ENCODE measurements at places on chromosomes 2 and 18. TPM values are rescaled to one million over a fixed set of nuclear protein-coding genes. Genes with fewer than 3 reads are reported as not detected.

GRCh38 chr2:209501579-209501978 is 77.7 kb downstream of the MAP2 start:
- no peak overlapping the region for H3K27ac ChIP-seq
- H3K36me3 ChIP-seq = no peaks in the 10 kb centered on the region
- DNase-seq = no peak
- no peaks in the 10 kb centered on the region for H3K27me3 ChIP-seq
- no peaks in the 10 kb centered on the region for H3K4me1 ChIP-seq

DNA sequence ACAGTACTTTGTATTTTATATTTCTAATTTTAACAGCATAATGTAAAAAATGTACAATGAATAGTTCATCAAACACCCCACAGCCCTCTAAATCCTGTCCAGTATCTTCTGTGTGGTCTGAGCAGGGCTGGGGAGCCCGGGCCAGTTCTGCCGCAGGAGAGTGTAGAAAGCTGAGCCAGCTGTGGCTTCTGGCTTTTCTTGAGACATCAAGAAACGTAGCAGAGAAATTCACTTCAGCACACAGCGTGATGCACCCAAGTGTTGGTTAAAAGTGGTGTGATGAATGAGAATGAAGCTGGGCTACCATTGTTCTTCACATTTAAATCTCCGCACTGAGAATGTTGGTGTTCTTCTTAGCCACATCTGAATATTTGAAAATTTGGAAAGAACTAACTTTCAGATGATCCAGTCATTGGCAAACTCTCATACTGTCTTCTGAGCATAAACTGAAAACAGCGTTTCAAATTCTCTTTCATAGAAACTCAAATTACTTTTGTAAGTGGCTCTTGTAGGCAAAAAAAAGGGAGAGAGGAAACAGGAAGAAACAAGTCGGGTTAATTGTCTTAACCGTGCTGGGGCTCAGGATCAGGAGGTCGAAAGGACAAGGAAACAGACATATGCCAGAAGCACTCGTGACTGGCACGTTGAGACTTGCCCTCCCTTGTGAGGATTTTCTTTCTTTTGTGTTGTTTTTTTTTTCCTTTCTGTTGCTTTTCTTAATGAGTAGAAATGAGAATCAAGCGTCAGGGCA is 23.4 kb upstream of the TMEM87B start:
- DNase-seq = no peak
- H3K27me3 ChIP-seq = no peaks in the 10 kb centered on the region
- H3K4me3 ChIP-seq = peak overlapping the region; percentile 13
- peaks cover 3% of the 10 kb centered on the region for H3K36me3 ChIP-seq

- no peaks in the 10 kb centered on the region for H3K4me1 ChIP-seq
- no peaks in the 10 kb centered on the region for H3K36me3 ChIP-seq
Measured at GRCh38 chr18:8260319-8260718, 348.9 kb upstream of the RAB12 start.

GRCh38 chr2:167271932-167272331 is 383.7 kb downstream of the XIRP2 start:
- H3K27ac ChIP-seq = no peak overlapping the region
- no peaks in the 10 kb centered on the region for H3K4me1 ChIP-seq
- DNase-seq = no peak
- no peaks in the 10 kb centered on the region for H3K27me3 ChIP-seq
- H3K4me3 ChIP-seq = no peak overlapping the region

DNA sequence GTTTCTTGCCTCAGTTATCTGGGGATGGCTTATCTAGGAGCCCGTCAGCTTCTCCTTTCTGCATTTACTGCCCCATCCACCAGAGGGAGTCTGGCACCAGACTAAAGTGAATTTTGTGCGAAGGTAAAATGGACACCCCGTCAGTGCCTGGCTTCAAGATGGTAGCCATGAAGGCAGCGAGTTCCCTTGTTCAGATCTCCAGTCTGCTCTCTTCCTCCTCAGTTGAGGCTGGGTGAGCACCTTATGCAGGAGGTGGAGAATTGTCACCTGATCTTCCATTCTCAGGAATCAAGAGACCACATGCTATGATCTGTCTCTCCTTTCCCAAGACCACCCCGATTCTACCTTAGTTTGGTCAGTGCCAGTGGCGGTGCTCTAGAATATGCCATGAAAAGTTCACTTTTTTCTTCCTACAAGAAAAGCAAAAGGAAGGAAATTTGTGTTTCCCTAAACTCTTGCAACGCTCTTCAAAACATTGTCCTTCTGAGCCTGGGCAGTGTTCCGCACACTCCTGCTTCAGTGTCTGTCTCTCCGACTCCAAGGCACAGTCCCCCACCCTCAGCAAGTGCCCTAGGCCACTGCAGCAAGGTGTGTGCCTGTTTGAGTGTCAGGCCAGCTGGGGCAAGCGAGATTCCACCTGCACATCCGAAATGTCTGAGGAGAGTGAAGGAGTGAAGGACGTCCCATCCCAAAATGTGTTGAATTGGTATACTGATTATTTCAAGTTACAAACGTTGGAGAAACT is 168.6 kb downstream of the SS18 start:
- no peaks in the 10 kb centered on the region for H3K4me1 ChIP-seq
- no peaks in the 10 kb centered on the region for H3K36me3 ChIP-seq
- DNase-seq = no peak
- no peak overlapping the region for H3K27ac ChIP-seq
- no peak overlapping the region for H3K4me3 ChIP-seq

GRCh38 chr2:26838121-26838906 is 9.6 kb upstream of the DPYSL5 start:
- no peaks in the 10 kb centered on the region for H3K4me1 ChIP-seq
- no peaks in the 10 kb centered on the region for H3K36me3 ChIP-seq
- H3K27me3 ChIP-seq = no peaks in the 10 kb centered on the region
- no peak for DNase-seq
- H3K4me3 ChIP-seq = no peak overlapping the region

- no peak overlapping the region for H3K4me3 ChIP-seq
- peaks cover 28% of the 10 kb centered on the region for H3K4me1 ChIP-seq
- no peaks in the 10 kb centered on the region for H3K27me3 ChIP-seq
- H3K27ac ChIP-seq = no peak overlapping the region
- H3K36me3 ChIP-seq = no peaks in the 10 kb centered on the region
Measured at GRCh38 chr2:25331686-25332365, 9.9 kb downstream of the DNMT3A start.

DNA sequence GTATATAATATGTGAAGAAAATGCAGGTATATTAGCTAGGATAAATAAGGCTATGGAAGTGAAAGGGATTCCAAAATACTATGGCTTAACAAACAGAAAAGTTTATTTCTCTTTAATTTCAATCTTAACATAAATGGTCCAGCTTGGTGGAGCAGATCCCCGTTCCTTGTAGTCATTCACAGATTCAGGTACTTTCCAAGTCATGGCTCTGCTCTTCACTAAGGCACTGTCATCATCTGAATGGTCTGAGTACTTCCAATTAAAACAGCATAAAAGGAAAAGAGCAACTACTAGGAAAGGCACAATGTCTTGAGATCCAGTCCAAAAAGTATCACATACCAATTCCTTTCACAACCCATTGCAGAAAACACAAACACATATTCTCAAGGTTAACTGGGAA is 63.4 kb downstream of the OLA1 start:
- no peak for DNase-seq
- no peaks in the 10 kb centered on the region for H3K36me3 ChIP-seq
- no peak overlapping the region for H3K4me3 ChIP-seq
- no peaks in the 10 kb centered on the region for H3K4me1 ChIP-seq
- no peak overlapping the region for H3K27ac ChIP-seq

DNA sequence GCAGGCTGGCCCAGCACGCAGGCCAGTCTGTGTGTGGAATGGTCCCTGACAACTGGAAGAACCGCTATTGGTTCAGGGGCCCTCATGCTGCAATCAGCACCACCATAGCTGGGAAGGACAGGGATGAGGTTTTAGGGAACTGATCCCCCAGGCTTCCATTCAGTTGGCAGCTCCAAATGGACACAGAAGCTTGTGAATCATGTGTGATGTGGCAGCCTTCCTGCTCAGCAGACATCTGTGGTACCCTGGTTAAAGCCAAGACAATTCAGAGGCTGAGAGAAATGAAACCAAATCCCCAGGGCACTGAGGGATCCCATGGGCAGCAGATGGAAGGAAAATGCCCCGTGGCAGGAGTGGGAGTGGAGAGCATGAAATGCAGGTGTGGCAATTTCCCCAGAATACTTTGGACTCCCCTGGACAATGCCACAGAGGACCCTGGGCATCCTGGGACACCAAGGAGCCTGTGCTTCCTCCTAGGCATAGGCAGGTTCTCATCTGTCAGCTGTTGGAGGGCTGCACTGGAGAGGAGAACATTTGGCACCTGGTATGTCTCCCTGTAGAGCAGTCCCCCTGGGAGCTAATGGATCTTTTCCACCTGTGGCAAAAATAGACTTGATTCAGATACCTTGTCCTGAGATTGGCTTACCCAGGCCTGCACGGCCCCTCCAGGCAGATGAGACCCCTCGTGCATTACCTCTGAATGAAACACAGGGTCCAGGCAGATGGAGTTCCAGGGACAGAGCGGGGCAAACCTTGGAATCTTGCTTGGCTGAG is 162.2 kb upstream of the BCL2L11 start:
- no peaks in the 10 kb centered on the region for H3K27me3 ChIP-seq
- no peak overlapping the region for H3K27ac ChIP-seq
- no peaks in the 10 kb centered on the region for H3K36me3 ChIP-seq
- H3K4me1 ChIP-seq = no peaks in the 10 kb centered on the region
- no peak overlapping the region for H3K4me3 ChIP-seq

GRCh38 chr18:56639104-56639381 is 651 bp upstream of the TXNL1 start:
- peak overlapping the region; percentile 78 for H3K4me3 ChIP-seq
- no peaks in the 10 kb centered on the region for H3K36me3 ChIP-seq
- no peak for DNase-seq
- H3K27me3 ChIP-seq = no peaks in the 10 kb centered on the region

GRCh38 chr2:30155889-30156658 is 9.3 kb downstream of the YPEL5 start:
- H3K4me1 ChIP-seq = peaks cover 29% of the 10 kb centered on the region
- H3K27ac ChIP-seq = no peak overlapping the region
- peaks cover 39% of the 10 kb centered on the region for H3K36me3 ChIP-seq
- DNase-seq = no peak
- H3K4me3 ChIP-seq = no peak overlapping the region

DNA sequence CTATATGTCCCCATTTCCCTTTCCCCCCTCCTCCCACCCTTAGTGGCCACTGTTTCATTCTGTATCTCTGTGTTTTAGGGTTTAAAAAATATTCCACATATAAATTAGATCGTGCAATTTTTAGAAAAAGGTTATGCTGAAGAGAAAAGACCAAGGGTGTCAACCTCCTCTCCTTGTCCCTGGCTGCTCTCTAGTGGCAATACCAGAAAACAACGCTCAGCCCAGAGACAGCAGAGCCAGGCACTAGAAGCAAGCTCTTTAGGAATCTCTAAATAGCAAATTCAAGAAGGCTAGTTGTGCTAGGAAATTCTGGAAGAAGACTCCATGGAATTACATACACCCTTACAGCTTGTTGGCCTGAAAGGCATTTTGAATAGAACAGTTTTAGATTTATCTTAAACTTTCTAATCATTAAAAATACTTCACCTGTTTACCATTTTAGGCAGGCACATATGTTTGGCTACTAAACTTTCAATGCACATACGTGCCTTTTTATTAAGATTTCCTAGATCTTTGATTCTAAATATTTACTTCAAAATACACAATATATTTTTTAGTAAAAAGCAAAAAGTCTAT is 35.1 kb upstream of the RASGRP3 start:
- peaks cover 5% of the 10 kb centered on the region for H3K4me1 ChIP-seq
- DNase-seq = no peak
- no peak overlapping the region for H3K27ac ChIP-seq
- no peak overlapping the region for H3K4me3 ChIP-seq
- no peaks in the 10 kb centered on the region for H3K27me3 ChIP-seq
- no peaks in the 10 kb centered on the region for H3K36me3 ChIP-seq

DNA sequence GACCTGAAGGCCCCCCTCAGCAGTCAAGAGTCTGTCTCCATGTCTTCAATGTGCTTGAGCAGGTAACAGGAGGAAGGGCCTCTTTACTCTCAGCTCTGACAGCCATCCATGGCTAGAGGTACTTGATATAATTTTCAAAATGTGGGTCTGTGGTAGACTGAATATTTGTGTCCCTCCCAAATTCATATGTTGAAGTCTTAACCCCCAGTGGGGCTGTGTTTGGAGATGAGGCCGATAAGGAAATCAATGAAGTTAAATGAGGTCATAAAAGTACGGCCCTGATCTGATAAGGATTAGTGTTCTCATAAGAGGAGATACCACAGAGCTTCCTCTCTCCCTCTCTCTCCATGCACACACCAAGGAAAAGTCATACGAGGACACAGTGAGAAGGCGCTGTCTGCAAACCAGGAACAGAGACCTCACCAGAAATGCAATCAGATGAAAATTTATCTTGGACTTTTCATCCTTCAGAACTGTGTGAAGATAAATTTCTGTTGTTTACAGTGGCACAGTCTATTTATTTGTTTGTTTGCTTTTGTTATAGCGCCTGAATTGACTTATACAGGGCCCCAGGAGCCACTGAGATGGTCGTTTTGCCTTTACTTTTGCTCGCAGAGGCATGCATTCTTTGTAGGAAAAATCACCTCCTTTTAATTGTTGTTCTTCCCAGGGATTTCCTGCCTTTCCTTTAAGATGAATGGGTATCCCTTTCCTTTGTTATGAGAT is 274.8 kb upstream of the TRIB2 start:
- H3K27me3 ChIP-seq = no peaks in the 10 kb centered on the region
- no peak overlapping the region for H3K27ac ChIP-seq
- H3K4me3 ChIP-seq = no peak overlapping the region
- no peaks in the 10 kb centered on the region for H3K4me1 ChIP-seq
- no peaks in the 10 kb centered on the region for H3K36me3 ChIP-seq
- no peak for DNase-seq

DNA sequence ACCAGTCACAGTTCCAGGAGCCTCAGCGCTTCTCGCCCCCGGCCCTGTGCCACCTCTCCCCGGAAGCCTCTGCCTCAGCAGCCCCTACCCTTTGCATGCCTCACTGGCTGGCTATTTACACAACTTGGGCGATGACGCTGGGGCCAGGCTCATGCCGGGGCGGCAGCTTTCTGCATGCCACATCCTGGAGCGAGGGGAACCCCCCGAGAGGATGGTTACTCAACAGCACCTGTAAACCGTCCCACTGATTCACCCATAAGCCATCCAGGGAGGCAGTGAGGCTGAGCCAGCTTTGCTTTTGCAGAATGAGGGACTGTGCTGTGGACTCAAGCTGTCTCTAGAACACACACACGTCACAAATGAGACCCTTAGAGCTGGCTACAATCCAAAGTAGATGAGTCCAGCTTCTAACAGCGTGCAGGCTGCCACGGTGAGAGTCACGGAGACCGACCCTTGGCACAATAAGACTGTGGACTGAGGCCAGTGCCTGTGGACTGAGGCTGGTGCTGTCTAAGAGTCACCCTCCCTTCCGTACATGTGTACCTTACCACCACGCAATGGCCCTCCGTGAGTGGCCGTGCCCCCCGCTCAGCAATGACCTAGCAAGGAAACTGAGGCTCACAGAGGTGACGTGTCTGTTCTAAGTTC is 45.6 kb upstream of the ODC1 start:
- no peak for DNase-seq
- H3K27me3 ChIP-seq = no peaks in the 10 kb centered on the region
- no peak overlapping the region for H3K4me3 ChIP-seq
- no peaks in the 10 kb centered on the region for H3K4me1 ChIP-seq
- no peak overlapping the region for H3K27ac ChIP-seq

SCN7A gene
- total RNA-seq = 2.9 TPM

MFSD2B gene
- not detected for total RNA-seq

DSC2 gene
- 4.4 TPM for total RNA-seq

LYG2 gene
- not detected for total RNA-seq

DTYMK gene
- total RNA-seq = 25.0 TPM

MEP1B gene
- total RNA-seq = not detected

Data from ascending aorta (tissue), 2 donors.